ENCODE measurements at places on chromosomes 4 and X.

- DNase-seq: no peak
Measured at GRCh38 chrX:623268-623598, 7.4 kb upstream of the SHOX start.

DNA sequence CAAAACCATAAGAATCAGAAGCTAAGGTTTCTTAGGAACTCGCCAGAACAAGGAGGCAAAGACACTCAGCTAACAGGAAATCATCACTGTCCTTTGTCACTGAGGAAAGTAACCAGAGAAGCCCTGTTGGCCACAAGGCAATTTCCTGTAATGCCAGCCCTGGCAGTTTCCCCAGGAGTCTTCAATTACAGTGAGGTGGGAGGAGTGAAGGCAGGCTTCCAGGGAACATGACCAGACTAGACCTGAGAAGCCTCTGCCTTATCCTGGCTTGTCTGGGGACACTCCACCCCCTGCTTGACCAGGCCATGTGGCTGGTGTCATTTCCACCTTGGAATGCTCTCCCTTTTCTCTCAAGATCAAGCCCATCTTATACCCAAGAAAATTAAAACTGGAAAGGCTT is 125.3 kb downstream of the COL4A6 start:
- no peak for DNase-seq

- DNase-seq: no peak
Measured at GRCh38 chr4:138392751-138393308, 150.7 kb upstream of the SLC7A11 start.

GRCh38 chr4:39469429-39470077 is 10.7 kb downstream of the LIAS start:
- DNase-seq: no peak

- DNase-seq: no peak
Measured at GRCh38 chr4:82140422-82140821, 233.4 kb downstream of the HNRNPD start.

DNA sequence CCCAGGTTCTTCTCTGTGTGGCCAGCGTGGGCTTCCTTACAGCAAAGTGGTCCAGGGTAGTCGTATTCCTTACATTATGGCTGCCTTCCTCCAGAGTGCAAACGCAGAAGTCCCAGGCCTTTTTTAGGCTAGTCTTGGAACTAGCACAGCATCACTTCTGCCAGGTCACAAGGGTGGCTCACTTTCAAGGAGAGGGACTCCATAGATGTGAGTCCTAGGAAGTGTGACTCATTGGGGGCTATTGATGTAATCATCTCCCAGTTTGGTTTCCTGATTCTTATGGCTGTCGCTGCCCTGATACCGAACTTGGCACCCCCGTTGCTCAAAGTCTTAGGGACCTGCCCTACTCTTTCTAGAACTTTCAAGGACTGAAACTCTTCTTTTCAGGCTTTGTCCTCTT is 140.0 kb downstream of the DCK start:
- DNase-seq: no peak

- DNase-seq: no peak
Measured at GRCh38 chr4:112196461-112196860, 35.1 kb upstream of the AP1AR start.

DNA sequence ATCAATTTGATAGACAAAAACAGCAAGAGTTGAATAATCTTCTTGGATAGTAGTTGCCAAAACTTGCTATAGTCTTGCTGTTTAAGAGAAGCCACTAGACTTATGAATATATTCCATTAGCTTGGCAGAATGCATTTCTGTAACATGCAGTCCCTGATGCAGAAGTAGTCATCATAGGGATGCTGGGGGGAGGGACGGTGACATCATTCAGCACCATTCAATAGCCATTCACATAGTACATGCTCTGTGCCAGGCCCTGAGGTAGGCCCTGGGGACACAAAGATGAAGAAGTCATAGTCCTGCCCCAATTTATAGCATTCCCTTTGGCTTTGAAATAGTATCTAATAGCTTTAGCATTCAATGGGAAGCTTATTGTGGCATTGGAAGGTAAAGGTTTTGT is 185.5 kb upstream of the AFF2 start:
- no peak for DNase-seq

- DNase-seq: peak; percentile 83
Measured at GRCh38 chr4:127622921-127623796, 9.6 kb upstream of the INTU start.

DNA sequence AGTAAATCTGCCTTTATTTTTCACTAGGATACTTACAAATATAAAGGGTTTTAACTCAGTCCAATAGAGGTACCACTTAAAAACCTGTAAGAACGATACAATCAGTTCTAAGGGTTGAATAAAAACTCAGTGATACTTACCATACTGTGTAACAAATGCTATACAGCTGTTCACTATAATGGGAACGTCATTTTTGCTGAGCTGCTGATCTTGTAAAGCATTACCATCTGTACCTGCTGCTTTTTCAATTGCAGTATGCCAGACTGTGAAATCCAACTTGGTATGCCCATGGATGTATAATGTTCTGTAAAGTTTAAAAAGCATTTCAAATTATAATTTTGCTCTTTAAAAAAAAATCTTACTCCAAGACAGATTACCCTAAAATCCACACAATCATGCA is 111.2 kb downstream of the ARAP2 start:
- DNase-seq: no peak

DNA sequence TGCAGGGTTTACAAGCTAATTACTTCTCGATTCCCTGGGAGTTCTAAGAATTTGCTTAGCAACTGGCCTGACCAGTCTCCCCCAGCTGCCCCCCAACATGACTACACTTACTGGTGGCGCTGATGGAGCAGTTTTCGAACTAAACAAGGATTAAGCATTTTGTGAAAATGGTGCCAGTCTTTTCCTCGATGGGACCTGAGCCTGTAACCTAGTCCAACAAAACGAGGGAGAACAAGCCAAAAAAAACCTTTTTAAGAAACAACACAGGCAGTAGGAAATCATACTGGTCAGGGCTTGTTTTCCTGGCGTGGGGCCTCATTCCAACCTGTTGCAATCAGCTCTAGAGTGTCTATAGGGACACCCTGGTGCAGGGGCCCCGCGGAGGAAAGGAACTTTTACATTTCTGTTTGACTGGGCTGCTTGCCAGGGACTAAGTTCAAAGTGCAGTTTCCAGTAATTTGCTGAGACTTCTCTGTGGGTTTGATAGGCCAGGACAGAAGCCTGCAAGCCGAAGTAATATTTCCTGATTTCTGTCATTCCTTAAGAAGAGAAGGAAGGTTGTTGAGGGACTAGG is 158.7 kb downstream of the SPRY1 start:
- DNase-seq: peak; percentile 94

DNA sequence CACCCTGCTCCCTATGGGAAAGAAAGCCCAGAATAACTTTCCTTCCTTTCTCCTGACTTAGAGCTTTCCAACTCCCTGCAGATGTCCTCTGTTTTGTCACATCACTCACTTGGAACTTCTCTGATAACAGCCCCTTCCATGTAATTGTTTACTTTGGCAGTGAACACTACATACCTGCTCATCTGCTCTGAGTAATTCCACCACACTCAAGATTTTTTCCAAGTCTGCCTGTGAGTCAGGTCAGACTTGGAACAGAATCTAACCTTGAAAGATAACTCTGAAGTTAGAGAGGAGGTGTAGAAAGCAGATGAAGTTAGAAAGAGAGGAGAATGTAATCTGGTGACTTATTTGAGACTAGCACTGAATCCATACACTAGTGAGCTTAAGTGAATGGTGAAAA is 7.4 kb downstream of the MAGEB10 start:
- no peak for DNase-seq

GRCh38 chr4:74715706-74716435 is 78.5 kb downstream of the BTC start:
- no peak for DNase-seq

DNA sequence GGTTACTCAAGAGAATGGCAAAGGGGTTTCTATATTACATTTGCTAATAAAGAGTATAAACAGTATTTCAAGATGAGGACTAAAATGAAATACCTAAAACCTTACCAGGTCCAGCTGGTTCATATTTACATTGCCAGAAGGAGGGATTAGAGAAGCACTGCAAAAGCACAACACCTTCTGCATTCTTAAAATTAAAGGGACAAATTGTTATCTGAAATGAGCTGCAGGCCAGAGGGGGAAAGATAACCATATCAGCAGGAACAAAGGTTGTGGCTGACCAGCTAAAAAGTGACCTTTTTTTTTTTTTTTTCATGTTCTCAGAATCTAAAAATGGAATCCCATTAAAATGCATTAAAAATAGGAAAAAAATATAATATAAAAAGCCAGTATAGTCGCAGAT is 39.7 kb downstream of the AFF2 start:
- no peak for DNase-seq

DNA sequence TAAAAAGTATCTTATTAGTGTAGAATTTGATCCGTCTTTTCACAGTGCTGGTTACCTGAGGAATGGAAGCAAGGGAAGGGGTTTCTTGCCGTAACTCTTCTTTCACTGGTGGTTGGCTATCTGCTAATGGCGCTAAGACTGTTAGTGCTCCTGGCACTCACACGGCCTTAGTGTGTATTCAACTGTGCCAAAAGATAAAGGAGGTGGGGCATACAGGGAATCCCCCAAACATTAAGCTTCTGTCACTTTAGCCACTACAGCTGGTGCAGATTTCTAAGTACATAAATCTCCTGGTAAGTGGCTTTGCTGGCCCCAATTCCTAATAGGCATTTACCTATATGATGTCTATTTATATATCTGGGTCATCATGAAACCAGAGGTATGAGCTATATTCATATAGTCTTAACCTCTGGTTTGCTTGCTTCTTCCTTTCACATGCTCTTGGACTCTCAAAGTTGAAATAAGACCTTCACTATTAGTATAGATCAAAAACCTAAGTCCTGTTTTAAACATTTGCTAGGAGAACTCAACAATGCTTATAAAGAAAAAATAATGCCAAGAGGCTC is 95.1 kb downstream of the TSPAN7 start:
- no peak for DNase-seq

- DNase-seq: no peak
Measured at GRCh38 chr4:85420831-85421230, 54.1 kb upstream of the ARHGAP24 start.

DNA sequence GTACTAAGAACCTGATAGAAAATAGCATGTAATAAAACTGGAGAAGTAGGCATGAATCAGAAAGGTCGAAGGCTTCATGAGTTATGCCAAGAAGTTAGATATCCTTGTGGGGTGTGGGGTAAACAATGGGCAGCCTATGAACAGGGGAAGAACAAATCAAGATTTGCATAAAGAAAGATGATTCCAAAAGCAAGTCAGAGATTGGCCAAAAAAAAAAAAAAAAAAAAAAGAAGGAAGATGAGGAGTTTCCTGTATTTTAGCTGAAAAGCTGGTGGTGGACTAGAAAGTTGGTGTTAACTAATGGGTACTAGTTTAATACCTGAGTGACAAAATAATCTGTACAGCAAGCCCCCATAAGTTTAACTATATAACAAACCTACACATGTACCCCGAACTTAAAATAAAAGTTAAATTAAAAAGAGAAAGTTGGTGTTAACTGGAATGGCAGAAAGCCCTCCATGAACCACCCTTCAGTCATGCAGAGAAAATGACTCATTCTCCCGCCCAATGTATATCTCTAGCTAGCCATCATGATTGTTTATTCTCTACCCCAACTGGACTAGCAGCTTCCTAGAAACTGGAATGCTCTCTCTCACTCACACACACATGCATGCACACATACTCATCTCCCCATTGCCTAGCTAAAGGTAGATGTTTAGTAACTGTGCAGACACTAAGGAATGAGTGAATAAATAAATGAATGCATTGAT is 41.7 kb downstream of the ATP11C start:
- DNase-seq: no peak

- DNase-seq: no peak
Measured at GRCh38 chr4:24551492-24552289, 32.7 kb downstream of the DHX15 start.

DNA sequence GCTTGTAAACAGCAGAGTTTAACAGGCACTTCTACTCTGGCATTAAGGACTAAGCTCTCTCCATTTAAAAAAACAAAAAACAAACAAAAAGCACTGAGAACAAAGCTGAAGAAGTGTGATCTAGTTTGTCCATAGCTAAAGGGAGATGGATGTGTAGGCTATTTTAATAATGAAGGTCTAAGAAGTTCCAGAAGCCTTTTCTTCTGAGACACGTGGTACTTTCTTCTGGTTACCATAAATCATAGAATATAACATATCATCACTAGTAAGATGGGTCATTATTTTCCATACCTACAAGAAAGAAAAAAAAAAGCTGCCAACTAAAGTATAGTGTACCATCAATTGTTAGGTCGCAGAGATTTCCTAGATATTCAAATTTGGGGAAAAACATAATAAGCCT is 722 bp upstream of the NBDY start:
- no peak for DNase-seq

- no peak for DNase-seq
Measured at GRCh38 chrX:96432647-96433046, 252.0 kb upstream of the DIAPH2 start.

- no peak for DNase-seq
Measured at GRCh38 chr4:36277533-36277932, 3.9 kb upstream of the DTHD1 start.

DNA sequence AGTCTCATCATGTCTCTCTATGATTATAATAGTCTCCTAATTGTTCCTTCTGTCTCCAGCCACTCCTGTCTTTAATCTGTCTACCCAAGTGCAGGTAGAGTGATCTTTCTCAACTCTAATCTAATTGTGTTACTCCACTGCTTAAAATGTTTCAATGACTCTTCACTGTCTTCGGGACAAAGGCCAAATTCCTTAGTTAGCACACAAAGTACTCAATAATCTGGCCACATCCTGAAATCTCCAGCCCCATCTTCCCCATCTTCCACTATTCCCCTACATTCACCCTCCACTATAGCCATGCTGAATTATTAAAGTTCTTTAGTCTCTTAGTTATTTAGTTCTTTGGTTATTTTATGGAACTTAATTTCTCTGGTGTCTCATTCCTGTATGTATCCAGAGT is 353.3 kb downstream of the OPHN1 start:
- no peak for DNase-seq

DNA sequence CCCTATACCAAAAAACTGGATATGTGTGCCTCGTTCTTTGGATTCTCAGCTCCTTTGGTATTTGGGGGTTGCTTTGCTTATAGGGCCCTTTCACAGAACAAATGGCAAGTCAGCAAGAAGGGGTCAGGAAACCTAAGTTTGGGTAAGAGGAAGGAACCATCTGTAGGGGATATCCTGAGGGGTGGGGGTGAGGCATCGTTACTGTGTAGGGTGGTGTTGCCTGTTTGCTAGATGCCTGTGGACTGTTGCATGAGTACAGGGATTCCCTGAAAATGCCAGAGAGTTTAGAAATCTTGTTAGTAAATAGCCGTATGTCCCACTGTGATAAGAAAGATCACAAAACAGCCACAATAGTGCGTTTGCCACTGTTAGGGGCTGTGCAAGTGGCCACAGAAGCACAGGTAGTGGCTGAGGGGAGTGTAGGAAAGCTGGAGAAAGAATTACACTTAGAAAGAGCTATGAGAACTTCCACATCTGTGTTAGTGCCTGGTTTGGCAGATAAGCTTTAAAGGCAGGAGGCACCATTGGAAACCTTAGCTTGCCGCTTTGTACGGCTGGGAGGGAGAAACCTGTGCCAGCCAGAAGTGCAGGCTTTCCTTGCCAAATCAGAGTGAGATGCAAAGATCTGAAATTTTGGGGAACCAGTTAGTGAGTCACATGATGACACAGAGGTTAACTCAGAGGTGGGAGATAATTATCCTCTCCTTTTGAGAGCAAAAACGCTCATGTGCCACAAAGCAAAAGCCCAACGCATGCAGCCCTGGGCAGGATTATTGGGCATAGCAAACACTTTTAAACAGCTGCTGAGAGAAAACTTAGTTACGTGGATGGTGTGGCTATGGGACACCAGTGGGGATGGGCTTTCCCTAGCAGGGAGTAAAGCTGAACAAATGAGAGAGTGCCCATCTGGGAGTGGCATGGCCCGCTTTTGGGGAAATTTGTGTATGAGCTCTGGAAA is 343.7 kb downstream of the ARAP2 start:
- DNase-seq: no peak

- peak; percentile 88 for DNase-seq
Measured at GRCh38 chrX:2767631-2768455, 16.0 kb downstream of the XG start.
